ENCODE measurements at places on chromosomes 16 and 17. TPM values are rescaled to one million over a fixed set of nuclear protein-coding genes. Genes with fewer than 3 reads are reported as not detected.

ICAM2 gene
- 0.12 TPM for polyA plus RNA-seq

ASGR1 gene
- 3.8 TPM for polyA plus RNA-seq

DNA sequence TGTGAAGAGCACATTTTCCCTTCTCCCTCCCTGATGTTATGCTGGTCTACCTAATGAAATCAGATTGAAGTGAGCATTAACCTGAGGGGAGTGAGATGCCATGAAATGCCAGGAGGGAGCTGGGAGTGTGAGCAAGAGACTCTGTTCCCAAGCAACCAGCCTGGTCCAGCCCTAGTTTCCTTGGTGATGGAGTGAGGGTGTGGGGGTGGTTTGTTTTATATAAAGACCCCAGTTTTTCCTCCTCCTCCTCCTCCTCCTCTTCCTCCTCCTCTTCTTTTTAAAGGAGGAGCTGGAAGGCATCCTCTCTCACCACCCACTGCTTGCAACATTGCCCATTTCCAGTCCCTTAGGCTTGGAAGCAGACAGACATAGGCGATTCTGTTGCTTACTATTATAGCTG, 97.1 kb downstream of the DNAH3 start:
- H3K4me3 ChIP-seq = no peak overlapping the region
- peaks cover 10% of the 10 kb centered on the region for H3K27me3 ChIP-seq
- DNase-seq = no peak
- H3K4me1 ChIP-seq = no peaks in the 10 kb centered on the region

NTN1 gene
- polyA plus RNA-seq = 0.11 TPM

DNA sequence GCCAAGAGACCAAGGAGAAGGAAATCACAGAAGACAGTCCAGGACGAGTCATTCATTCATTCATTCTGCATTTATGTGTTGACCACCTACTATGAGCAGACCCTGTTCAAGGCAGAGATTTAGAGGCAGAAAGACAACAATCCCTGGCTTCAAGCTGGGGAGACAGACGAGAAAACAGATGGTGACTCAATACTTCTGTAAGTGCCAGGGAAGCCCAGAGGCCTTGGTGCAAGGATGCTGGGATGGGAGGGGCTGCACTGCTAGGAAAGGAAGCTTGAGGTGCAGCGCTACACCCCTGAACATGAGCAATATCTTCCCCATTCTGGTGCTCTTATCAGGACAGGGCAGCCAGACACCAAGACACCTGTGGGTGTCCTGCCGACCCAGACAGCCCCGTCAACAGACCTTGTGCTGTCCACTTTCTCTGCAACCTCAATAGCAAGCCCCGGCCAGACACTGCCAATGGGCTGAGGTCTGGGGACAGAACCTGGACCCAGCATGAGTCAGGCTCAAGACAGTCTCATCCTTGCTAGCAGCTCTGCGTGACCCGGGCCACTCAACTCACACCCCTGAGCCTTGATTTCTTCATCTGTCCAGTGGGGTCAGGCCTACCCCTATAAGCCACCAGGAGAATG, 163.5 kb downstream of the COPRS start:
- H3K27ac ChIP-seq = peak overlapping the region; percentile 62
- H3K27me3 ChIP-seq = no peaks in the 10 kb centered on the region
- no peak overlapping the region for H3K4me3 ChIP-seq
- H3K4me1 ChIP-seq = peaks cover 18% of the 10 kb centered on the region
- no peaks in the 10 kb centered on the region for H3K36me3 ChIP-seq
- peak; percentile 50 for DNase-seq

- DNase-seq = no peak
- no peaks in the 10 kb centered on the region for H3K36me3 ChIP-seq
- no peaks in the 10 kb centered on the region for H3K4me1 ChIP-seq
- peaks cover 14% of the 10 kb centered on the region for H3K27me3 ChIP-seq
- H3K27ac ChIP-seq = no peak overlapping the region
Measured at GRCh38 chr17:77670173-77670572, 288.3 kb upstream of the TNRC6C start.

- no peaks in the 10 kb centered on the region for H3K36me3 ChIP-seq
- H3K27me3 ChIP-seq = no peaks in the 10 kb centered on the region
- no peak overlapping the region for H3K27ac ChIP-seq
- DNase-seq = no peak
- no peak overlapping the region for H3K4me3 ChIP-seq
Measured at GRCh38 chr16:79839466-79840341, 239.2 kb upstream of the MAF start.

DNA sequence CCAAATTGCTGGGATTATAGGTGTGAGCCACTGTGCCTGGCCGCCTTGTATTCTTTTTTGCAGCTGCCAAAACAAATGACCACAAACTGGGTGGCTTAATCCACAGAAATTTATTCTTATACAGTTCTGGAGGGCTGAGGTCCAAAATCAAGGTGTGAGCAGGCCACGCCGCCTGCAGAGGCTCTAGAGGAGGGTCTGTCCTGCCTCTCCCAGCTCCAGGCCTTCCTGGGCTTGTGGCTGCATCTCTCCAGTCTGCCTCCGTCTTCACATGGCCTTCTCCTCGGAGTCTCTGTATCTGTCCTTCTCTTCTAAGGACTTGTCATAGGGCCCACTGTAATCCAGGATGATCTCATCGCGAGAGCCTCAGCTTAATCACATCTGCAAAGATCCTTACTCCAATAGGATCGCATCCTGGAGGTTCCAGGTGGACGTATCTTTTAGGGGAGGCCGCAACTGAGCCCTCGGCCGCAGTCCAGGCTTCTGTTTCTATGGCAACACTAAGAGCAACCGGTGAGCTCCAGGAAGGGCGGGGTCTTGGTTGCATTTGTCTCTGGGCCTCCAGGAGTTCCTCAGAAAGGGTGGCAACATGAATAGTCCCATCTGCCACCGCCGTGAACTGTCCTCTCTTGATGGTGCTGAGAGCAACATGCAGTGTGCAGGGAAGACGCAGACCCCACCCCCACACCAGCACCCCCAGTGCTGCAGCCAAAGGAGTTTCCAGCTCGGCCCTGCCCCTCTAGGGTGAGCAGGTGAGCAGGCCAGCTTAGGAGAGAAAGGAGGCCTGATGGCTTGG, 29.5 kb upstream of the CREBBP start:
- H3K27ac ChIP-seq = no peak overlapping the region
- H3K27me3 ChIP-seq = peaks cover 10% of the 10 kb centered on the region
- H3K4me1 ChIP-seq = no peaks in the 10 kb centered on the region
- no peak overlapping the region for H3K4me3 ChIP-seq
- no peaks in the 10 kb centered on the region for H3K36me3 ChIP-seq
- DNase-seq = no peak

GRCh38 chr16:76837872-76838271, 353.1 kb upstream of the MON1B start:
- no peak overlapping the region for H3K27ac ChIP-seq
- no peaks in the 10 kb centered on the region for H3K4me1 ChIP-seq
- H3K27me3 ChIP-seq = no peaks in the 10 kb centered on the region
- H3K36me3 ChIP-seq = no peaks in the 10 kb centered on the region
- DNase-seq = no peak

DNA sequence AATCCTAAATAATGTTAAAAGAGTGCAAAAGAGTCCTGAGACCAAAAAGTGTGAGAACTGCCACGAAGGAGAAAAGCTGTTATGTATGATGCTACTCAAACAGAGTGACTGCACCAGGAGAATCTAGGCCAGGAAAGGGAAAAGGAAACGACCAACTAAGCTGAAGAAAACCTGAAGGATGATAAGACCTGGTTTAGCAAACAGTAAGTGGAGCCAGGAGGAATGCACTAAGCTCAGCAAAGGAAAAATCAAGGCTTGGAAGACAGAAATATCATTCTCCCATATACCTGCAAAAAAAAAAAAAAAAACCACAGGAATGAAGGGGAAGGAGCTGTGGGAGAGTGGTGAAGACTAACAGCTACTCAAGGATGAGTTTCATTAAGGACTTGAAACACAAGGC, 21.1 kb downstream of the CMC2 start:
- peaks cover 2% of the 10 kb centered on the region for H3K36me3 ChIP-seq
- peaks cover 7% of the 10 kb centered on the region for H3K4me1 ChIP-seq
- no peak overlapping the region for H3K4me3 ChIP-seq
- H3K27me3 ChIP-seq = no peaks in the 10 kb centered on the region

- H3K4me1 ChIP-seq = no peaks in the 10 kb centered on the region
- H3K36me3 ChIP-seq = no peaks in the 10 kb centered on the region
- no peak overlapping the region for H3K4me3 ChIP-seq
- DNase-seq = no peak
- no peak overlapping the region for H3K27ac ChIP-seq
Measured at GRCh38 chr16:54493061-54493460, 206.5 kb upstream of the IRX3 start.

ALDH3A1 gene
- not detected for polyA plus RNA-seq

DNA sequence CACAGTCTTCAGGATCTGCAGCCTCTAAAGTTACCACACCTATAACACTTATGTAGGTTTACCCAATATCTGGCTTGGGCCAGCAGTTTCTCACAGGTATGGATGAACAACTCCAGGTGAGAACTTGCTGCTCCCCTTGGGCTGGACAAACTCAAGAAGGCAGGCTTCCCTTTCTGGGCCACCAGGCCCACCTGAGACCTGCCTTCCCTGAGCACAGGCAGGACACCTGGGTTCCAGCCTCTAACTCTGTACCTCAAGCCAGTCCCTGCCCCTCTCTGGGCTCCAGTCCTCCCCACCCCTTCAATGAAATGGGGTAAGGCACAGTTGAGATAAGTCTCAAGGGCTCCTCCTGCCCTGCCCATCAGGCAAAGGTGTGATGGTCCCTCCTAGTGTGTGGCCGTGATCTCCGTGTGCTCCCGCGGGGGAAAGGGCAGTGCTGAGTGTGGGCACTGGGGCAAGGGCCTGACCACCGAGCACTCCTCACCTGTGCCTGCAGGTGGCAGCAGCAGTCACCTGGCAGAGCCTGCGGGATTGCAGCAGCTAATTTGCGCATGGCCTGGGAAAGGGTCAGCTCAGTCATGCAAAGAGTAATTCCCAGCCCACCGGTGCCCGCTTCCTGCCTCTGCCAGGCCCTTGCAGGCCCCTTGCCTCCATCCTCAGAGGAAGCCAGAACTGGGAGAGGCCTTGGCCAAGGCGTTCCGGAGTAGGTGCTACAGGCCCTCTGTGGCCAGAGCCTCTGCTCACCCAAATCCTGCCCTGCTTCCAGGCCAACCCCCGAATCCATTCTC, 28.2 kb upstream of the ADGRG1 start:
- no peaks in the 10 kb centered on the region for H3K36me3 ChIP-seq
- no peak overlapping the region for H3K4me3 ChIP-seq
- no peaks in the 10 kb centered on the region for H3K4me1 ChIP-seq
- peaks cover 28% of the 10 kb centered on the region for H3K27me3 ChIP-seq
- DNase-seq = peak; percentile 32
- H3K27ac ChIP-seq = no peak overlapping the region

GRCh38 chr16:52497067-52497816, 49.7 kb downstream of the TOX3 start:
- no peaks in the 10 kb centered on the region for H3K4me1 ChIP-seq
- H3K27ac ChIP-seq = no peak overlapping the region
- no peaks in the 10 kb centered on the region for H3K27me3 ChIP-seq
- H3K36me3 ChIP-seq = no peaks in the 10 kb centered on the region
- H3K4me3 ChIP-seq = no peak overlapping the region

GRCh38 chr16:58324792-58325191, 30.0 kb upstream of the PRSS54 start:
- no peak overlapping the region for H3K27ac ChIP-seq

C16orf54 gene
- not detected for polyA plus RNA-seq

FBRS gene
- 20.5 TPM for polyA plus RNA-seq

- no peak overlapping the region for H3K4me3 ChIP-seq
- H3K4me1 ChIP-seq = no peaks in the 10 kb centered on the region
Measured at GRCh38 chr16:79639576-79640311, 39.2 kb upstream of the MAF start.

G6PC1 gene
- polyA plus RNA-seq = not detected

CHST5 gene
- not detected for polyA plus RNA-seq

GRCh38 chr16:29676989-29677785, 1.8 kb upstream of the QPRT start:
- no peak for DNase-seq
- H3K36me3 ChIP-seq = no peaks in the 10 kb centered on the region
- peaks cover 10% of the 10 kb centered on the region for H3K4me1 ChIP-seq
- no peak overlapping the region for H3K27ac ChIP-seq
- H3K4me3 ChIP-seq = no peak overlapping the region

TPSG1 gene
- polyA plus RNA-seq = not detected

DNA sequence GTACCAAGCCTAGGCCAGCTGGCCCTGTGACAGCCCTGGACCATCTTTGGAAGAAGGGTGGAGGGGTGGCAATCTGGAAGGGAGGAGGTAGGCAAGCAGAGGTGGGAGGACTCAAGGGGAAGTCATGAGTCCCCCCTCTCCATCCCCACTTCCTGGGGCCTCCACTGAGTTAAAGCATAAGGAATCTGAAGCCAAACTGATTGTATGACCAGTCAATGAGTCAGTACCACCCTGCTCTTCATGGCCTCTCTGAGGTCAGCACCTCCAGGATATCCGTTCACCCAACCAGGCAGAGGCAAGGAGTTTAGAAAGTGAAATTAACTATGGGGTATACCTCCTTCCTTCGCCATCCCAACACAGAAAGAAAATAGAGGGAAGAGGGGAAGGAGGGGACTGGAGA, 272.7 kb downstream of the SOX9 start:
- no peaks in the 10 kb centered on the region for H3K27me3 ChIP-seq
- H3K36me3 ChIP-seq = no peaks in the 10 kb centered on the region
- DNase-seq = peak; percentile 95
- peaks cover 44% of the 10 kb centered on the region for H3K4me1 ChIP-seq

GRCh38 chr16:83027973-83028372, 401.2 kb downstream of the CDH13 start:
- no peaks in the 10 kb centered on the region for H3K4me1 ChIP-seq
- no peaks in the 10 kb centered on the region for H3K27me3 ChIP-seq
- no peaks in the 10 kb centered on the region for H3K36me3 ChIP-seq
- no peak for DNase-seq
- no peak overlapping the region for H3K4me3 ChIP-seq

CXCL16 gene
- 1.6 TPM for polyA plus RNA-seq

CCL8 gene
- not detected for polyA plus RNA-seq

GRCh38 chr17:80963812-80964543, 27.7 kb upstream of the CHMP6 start:
- DNase-seq = no peak
- peaks cover 3% of the 10 kb centered on the region for H3K36me3 ChIP-seq
- H3K27me3 ChIP-seq = no peaks in the 10 kb centered on the region

- H3K27ac ChIP-seq = no peak overlapping the region
- no peak overlapping the region for H3K4me3 ChIP-seq
- peaks cover 2% of the 10 kb centered on the region for H3K4me1 ChIP-seq
Measured at GRCh38 chr16:68144008-68144407, 58.8 kb downstream of the NFATC3 start.

- no peaks in the 10 kb centered on the region for H3K36me3 ChIP-seq
- H3K4me3 ChIP-seq = no peak overlapping the region
- H3K4me1 ChIP-seq = peaks cover 16% of the 10 kb centered on the region
- DNase-seq = no peak
- H3K27ac ChIP-seq = no peak overlapping the region
- H3K27me3 ChIP-seq = no peaks in the 10 kb centered on the region
Measured at GRCh38 chr17:72501404-72502370, 380.9 kb downstream of the SOX9 start.

FAM117A gene
- 4.5 TPM for polyA plus RNA-seq
